ENCODE measurements at places on chromosomes 3 and 15. TPM values are rescaled to one million over a fixed set of nuclear protein-coding genes. Genes with fewer than 3 reads are reported as not detected.
A peak's percentile ranks its signal among the peaks of the same experiment; 100 is the strongest.

DNA sequence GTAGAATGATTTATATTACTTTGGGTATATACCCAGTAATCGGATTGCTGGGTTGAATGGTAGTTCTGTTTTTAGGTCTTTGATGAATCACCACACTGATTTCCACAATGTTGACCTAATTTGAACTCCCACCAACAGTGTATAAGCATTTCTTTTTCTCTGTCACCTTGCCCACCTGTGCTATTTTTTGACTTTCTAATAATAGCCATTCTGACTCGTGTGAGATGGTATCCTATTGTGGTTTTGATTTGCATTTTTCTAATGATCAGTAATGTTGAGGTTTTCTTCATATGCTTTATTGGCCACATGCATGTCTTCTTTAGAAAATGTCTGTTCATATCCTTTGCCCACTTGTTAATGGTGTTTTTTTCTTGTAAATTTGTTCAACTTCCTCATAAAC, 340.8 kb downstream of the PLOD2 start:
- DNase-seq: no peak

CIB2 gene
- 3.5 TPM for total RNA-seq

TMEM212 gene
- total RNA-seq: not detected

DNA sequence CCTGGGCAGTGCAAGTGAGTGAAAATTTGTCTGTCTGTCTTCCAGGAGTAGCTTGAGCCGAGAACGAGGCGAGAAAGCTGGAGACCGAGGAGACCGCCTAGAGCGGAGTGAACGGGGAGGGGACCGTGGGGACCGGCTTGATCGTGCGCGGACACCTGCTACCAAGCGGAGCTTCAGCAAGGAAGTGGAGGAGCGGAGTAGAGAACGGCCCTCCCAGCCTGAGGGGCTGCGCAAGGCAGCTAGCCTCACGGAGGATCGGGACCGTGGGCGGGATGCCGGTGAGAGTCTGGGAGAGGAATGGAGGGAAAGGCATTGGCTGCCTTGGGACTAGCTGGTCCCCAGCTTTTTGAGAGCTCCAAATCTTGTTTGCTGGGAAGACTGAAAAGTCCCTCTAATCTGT, 10.2 kb upstream of the FAM131A start:
- DNase-seq: no peak

GRCh38 chr3:152375546-152375945, 106.8 kb downstream of the MBNL1 start:
- no peak for DNase-seq

- no peak for DNase-seq
Observed at GRCh38 chr15:90619939-90620338, 90.2 kb downstream of the CRTC3 start.

GRCh38 chr3:11642431-11643191, 1.1 kb downstream of the VGLL4 start:
- peak; percentile 50 for DNase-seq

- no peak for DNase-seq
Observed at GRCh38 chr15:48371961-48372360, 40.7 kb downstream of the DUT start.

DNA sequence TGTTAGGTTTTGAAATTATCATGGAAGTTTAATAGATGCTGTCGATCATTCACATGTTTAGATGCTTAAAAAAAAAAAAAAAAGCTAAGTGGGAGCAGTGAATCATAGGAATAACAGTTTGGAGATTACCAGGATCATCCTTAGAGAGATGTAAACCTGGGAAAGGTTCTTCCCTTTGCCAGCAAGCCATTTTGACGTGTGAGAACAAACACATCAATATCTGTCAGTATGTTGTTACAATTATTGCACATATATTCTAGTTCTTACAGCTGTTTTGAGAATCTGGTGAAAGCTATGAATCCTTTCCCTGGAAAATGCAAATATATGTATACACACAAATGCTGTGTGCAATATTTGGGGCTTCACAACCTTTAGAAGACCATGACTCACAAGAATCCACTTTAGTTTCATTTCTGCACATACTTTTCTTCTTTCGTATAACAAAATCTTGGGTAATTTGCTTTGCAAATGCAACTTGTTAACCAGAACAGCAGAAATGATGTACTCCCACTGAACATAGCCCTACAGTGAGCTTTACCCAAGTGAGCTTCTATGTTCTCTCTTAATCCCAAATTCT, 12.0 kb downstream of the NFKBIZ start:
- DNase-seq: no peak

DNA sequence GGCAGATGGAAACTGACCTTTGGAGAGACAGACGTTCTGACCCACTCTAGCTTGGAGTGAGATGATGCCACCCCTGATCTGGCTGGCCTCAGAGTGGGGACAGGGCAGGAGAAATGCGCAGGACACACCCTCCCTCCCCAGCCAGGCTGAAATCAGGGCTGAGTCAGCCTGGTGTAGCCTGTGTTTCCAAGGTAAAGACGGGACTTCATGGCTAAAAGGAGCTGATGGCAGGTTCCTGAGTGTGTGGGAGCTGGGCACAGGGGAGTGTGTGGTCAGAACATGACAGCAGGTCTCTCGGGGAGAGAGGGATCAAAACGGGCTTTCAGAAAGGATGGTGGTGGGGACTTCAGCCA, 14.6 kb upstream of the POLG start:
- DNase-seq: no peak

ELL3 gene
- total RNA-seq: 95.5 TPM

Data from activated B cell treated with CpG ODN at 0.5 μM for 24 hours (primary cell).